Stimulated activated CD8-positive, alpha-beta memory T cell treated with anti-CD3 and anti-CD28 coated beads, Interleukin-4, amount 100 ng/mL, for 4 hours (primary cell): ENCODE measurements at places on chromosomes 5 and 9.

- no peak for DNase-seq
These were observed 65.9 kb upstream of the C5orf46 start for GRCh38 chr5:147972076-147972840.

DNA sequence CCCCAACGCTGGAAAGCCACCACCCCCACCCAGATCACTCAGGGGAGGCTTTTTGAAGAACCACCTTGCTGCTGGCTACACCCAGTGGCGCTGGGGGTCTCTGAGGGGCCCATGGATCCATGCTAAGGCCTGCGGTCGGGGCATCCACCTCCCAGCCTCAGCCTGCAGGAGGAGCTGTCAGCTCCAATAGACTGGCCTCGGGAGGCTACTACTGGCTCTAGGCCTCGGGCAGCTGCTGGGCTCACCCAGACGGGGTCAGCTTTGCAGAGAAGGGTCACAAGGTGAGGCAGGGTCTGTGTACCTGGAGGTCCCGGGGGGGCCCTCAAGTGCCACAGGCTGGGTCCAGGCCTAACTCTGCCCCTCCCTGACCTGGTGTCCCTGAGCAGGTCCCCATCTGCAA lies 193.7 kb downstream of the OLFM1 start:
- DNase-seq: no peak

- no peak for DNase-seq
These were observed 49.4 kb upstream of the FKTN start for GRCh38 chr9:105508530-105508929.

DNA sequence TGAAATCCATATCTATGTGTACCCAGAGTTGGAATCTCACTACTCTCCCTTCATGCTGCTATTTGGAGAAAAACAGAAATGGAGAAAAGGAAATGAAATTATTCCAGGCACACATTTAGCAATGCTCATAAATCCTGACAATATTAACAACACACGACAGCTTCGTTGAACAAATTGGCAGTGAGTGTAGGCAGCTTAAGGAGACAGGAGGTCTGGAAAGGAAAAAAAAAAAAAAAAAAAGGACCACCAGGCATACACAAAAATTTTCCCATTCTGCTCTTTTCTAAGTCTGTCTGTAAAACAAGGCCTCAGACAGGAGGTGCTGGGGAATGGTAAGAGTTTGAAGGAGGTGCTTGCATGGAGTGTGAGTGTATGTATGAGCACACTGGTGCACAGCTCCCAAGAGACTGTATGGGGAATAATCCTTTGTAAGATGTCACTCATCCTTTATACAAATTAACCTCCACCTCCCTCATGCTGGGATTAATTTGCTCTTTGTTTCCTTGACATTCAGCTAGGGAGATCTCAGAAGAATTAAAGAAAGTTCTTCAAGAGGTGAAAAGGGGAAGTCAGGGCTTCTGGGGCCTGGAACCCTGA lies 78.9 kb downstream of the ASTN2 start:
- no peak for DNase-seq

- DNase-seq: no peak
These were observed 141.2 kb downstream of the PRDM9 start for GRCh38 chr5:23648656-23649055.

DNA sequence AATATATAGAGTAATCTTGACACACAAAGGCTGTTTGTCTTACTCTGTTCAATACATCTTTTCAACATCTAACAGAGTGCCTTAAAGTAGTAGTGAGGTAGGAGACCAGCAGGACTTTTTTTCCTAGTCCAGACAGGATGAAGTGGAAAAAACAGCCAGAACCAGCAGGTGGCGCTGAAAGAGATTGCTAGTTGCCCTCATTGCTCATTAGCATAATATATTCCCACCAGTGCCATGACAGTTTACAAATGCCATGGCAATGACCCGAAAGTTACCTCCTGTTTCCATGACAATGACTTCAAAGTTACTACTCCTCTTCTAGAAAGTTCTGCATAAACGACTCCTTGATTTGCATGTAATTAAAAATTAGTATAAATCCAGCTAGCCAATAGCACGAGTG lies 387.4 kb downstream of the ACTL7B start:
- no peak for DNase-seq

DNA sequence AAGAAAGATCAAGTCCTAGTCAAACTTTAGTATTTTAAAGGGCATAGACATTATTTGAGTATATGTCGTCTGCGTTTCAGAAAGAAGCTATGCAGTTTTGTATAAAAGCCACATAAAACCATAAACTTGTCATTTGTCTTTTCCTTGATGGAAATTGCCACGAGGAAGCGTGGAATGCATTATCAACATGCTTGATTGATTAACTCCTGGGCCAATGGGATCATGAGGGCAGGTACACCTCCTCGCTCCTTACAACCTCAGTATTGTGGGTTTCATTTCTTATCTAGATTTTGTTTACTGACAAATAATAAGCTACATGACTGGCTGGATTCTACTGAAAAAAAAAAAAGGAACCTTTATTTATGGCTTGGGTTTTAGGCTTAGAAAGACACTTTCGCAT lies 122.5 kb upstream of the RFX3 start:
- no peak for DNase-seq

- DNase-seq: no peak
These were observed 78.3 kb upstream of the TNFSF8 start for GRCh38 chr9:115008536-115009270.
